Activated naive CD8-positive, alpha-beta T cell treated with anti-CD3 and anti-CD28 coated beads for 36 hours (primary cell): ENCODE measurements at places on chromosomes 6 and 20. TPM values are rescaled to one million over a fixed set of nuclear protein-coding genes. Genes with fewer than 3 reads are reported as not detected.

GRCh38 chr6:128857806-128858205 lies 25.1 kb upstream of the LAMA2 start:
- H3K27ac ChIP-seq, result no peak overlapping the region
- no peak overlapping the region for H3K4me3 ChIP-seq
- peaks cover 7% of the 10 kb centered on the region for H3K27me3 ChIP-seq
- no peak for DNase-seq
- H3K36me3 ChIP-seq, result no peaks in the 10 kb centered on the region

GRCh38 chr6:56604186-56604585 lies 38.5 kb downstream of the DST start:
- DNase-seq, result no peak
- H3K27ac ChIP-seq, result no peak overlapping the region
- H3K4me1 ChIP-seq, result no peaks in the 10 kb centered on the region
- H3K4me3 ChIP-seq, result no peak overlapping the region
- no peaks in the 10 kb centered on the region for H3K36me3 ChIP-seq

GRCh38 chr6:132590362-132590761 lies 821 bp upstream of the TAAR5 start:
- peaks cover 13% of the 10 kb centered on the region for H3K27me3 ChIP-seq
- DNase-seq, result no peak
- no peak overlapping the region for H3K27ac ChIP-seq
- H3K4me3 ChIP-seq, result no peak overlapping the region

- H3K36me3 ChIP-seq, result peaks cover 6% of the 10 kb centered on the region
- H3K4me3 ChIP-seq, result no peak overlapping the region
- H3K27ac ChIP-seq, result no peak overlapping the region
- no peaks in the 10 kb centered on the region for H3K4me1 ChIP-seq
Measured at GRCh38 chr20:60152792-60153191, 194.6 kb downstream of the CDH26 start.

DNA sequence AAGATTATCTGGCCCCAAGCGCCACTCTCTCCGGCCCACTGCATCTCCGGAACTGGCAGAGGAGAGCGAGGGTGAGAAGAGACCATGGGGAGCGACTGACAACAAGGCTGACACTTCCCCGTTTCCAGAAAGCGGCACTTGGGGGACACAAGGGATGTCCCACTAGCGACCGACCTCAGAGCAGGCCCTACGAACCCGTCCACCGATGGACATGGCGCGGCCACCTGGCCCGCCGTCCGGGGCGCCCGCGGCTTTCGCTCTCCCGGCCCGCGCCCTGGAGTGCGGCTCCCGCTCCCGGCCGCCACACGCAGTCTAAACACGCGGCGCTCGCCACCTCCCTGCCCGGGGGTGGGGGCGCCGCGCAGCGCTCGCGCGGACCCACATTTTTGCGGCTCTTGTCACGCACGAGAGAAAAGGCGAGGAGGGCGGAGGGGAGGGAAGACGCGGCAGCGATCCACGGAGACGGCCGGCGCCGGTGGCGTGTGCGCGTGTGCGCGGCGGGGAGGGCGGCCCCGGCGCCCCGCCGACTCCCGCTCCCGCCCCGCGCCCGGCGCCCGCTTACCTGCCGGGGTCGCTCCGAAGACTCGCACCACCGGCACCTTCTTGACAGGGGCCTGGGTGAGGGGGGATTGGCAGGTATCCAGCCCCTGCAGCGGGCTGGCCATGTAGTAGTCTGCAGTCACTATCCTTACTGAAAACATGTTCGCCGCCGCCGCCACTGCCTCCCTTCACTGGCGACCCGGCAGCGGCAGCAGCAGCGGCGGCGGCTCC lies 645 bp downstream of the REV3L start:
- peaks cover 25% of the 10 kb centered on the region for H3K36me3 ChIP-seq
- peaks cover 36% of the 10 kb centered on the region for H3K4me1 ChIP-seq
- H3K27ac ChIP-seq, result peak overlapping the region; percentile 98
- H3K27me3 ChIP-seq, result no peaks in the 10 kb centered on the region

DNA sequence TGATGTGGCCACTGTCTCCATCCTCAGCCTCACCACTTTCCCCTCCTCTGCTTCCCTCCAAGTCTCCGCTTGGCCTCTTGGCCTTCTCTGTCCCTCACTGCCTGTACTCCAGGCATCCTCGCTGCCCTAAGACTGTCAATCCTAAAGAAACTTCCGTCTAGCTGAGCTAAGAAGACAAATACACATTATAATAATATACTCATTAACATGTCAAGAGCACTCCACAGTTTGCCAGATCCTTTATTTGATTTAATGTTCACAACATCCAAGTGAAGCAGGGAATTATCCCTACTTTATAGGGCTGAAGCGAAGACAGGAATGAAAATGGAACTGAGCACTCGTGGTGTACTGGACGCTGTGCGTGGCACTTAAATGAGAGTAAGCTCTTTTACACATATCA lies 72.4 kb upstream of the SLC22A23 start:
- no peaks in the 10 kb centered on the region for H3K4me1 ChIP-seq
- H3K27ac ChIP-seq, result no peak overlapping the region
- no peak overlapping the region for H3K4me3 ChIP-seq
- no peaks in the 10 kb centered on the region for H3K27me3 ChIP-seq

DNA sequence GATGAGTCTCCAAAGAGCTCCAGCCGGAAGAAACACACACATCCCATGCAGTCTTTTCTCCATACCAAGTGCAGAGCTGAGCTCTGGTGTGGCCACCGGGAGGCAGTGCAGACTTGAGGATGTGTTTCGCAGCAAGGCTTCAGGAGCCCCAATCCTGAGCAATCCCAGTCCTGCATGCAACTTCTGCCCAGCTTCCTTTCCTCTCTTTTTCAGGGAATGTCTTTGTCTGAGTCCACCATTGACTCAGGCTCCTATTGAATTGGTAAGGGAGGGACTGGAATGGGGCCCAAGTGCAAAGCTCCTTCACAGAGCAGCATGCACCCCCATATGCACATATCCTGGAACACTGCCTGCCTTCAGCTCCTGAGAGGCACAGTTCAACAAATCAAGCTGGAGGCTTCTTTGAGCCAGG lies 50.5 kb upstream of the ASIP start:
- H3K4me1 ChIP-seq, result no peaks in the 10 kb centered on the region
- H3K27me3 ChIP-seq, result peaks cover 20% of the 10 kb centered on the region
- no peaks in the 10 kb centered on the region for H3K36me3 ChIP-seq
- no peak overlapping the region for H3K4me3 ChIP-seq
- DNase-seq, result peak; percentile 24

The RAB32 gene
- not detected for total RNA-seq

GRCh38 chr6:39698789-39699188 lies 26.4 kb downstream of the KIF6 start:
- no peaks in the 10 kb centered on the region for H3K36me3 ChIP-seq
- peaks cover 18% of the 10 kb centered on the region for H3K27me3 ChIP-seq
- no peak overlapping the region for H3K27ac ChIP-seq
- no peak for DNase-seq
- H3K4me3 ChIP-seq, result no peak overlapping the region

- H3K27ac ChIP-seq, result no peak overlapping the region
- DNase-seq, result peak; percentile 53
- peaks cover 8% of the 10 kb centered on the region for H3K27me3 ChIP-seq
- H3K4me3 ChIP-seq, result peak overlapping the region; percentile 52
Measured at GRCh38 chr6:7051780-7052442, 55.9 kb upstream of the RREB1 start.

The ADNP gene
- 80.7 TPM for total RNA-seq

The SYCP2 gene
- total RNA-seq, result 2.9 TPM

The CDSN gene
- total RNA-seq, result not detected

GRCh38 chr20:20425823-20426654 lies 58.1 kb downstream of the INSM1 start:
- H3K4me1 ChIP-seq, result peaks cover 11% of the 10 kb centered on the region
- no peak for DNase-seq
- no peak overlapping the region for H3K27ac ChIP-seq
- H3K4me3 ChIP-seq, result no peak overlapping the region

GRCh38 chr20:60803335-60804055 lies 448.6 kb upstream of the CDH4 start:
- H3K4me1 ChIP-seq, result no peaks in the 10 kb centered on the region
- H3K27me3 ChIP-seq, result no peaks in the 10 kb centered on the region
- H3K27ac ChIP-seq, result no peak overlapping the region
- H3K36me3 ChIP-seq, result no peaks in the 10 kb centered on the region
- no peak overlapping the region for H3K4me3 ChIP-seq

DNA sequence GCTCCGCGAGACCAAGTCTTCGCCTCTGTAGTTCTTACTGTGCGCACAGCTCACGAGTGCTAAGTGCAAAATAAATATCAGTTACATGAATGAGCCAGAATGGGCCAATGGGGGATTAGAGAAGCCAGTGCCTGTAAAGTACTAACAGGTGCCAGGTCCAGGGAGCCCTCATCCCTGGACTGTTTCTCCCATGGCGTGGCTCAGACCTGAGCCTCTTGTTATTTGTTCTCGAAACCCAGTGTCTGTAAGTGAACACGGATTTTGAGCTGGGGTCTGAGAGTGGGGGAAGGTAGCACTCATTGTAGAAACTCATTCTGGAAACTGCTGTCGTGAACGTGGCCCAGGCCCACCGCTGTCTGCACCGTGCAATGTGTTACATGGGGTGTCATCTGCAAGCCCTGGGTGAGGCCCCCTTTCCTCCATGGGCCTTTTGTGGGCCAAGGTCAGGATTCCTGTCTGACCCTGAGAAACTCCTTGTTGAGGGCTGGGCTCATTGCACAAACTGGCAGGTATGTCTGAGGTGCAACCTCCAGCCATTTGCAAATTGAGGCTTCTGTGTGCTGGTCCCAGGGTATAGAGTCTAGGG lies 154.7 kb downstream of the SYCP2 start:
- DNase-seq, result no peak
- H3K4me3 ChIP-seq, result no peak overlapping the region
- no peak overlapping the region for H3K27ac ChIP-seq
- H3K4me1 ChIP-seq, result no peaks in the 10 kb centered on the region
- no peaks in the 10 kb centered on the region for H3K36me3 ChIP-seq

- H3K4me3 ChIP-seq, result no peak overlapping the region
- H3K27ac ChIP-seq, result no peak overlapping the region
- H3K4me1 ChIP-seq, result no peaks in the 10 kb centered on the region
- DNase-seq, result no peak
Measured at GRCh38 chr6:39495640-39496039, 173.1 kb upstream of the KCNK16 start.

GRCh38 chr6:38354037-38354381 lies 285.7 kb downstream of the BTBD9 start:
- no peaks in the 10 kb centered on the region for H3K27me3 ChIP-seq
- H3K4me1 ChIP-seq, result peaks cover 2% of the 10 kb centered on the region
- H3K36me3 ChIP-seq, result no peaks in the 10 kb centered on the region
- no peak overlapping the region for H3K4me3 ChIP-seq
- DNase-seq, result no peak

GRCh38 chr20:53738039-53738944 lies 144.7 kb upstream of the ZNF217 start:
- no peak overlapping the region for H3K4me3 ChIP-seq
- H3K27ac ChIP-seq, result peak overlapping the region; percentile 87
- H3K27me3 ChIP-seq, result no peaks in the 10 kb centered on the region
- no peak for DNase-seq

GRCh38 chr6:102028176-102028575 lies 634.7 kb downstream of the GRIK2 start:
- no peak for DNase-seq
- no peaks in the 10 kb centered on the region for H3K4me1 ChIP-seq
- no peak overlapping the region for H3K4me3 ChIP-seq
- no peaks in the 10 kb centered on the region for H3K27me3 ChIP-seq

DNA sequence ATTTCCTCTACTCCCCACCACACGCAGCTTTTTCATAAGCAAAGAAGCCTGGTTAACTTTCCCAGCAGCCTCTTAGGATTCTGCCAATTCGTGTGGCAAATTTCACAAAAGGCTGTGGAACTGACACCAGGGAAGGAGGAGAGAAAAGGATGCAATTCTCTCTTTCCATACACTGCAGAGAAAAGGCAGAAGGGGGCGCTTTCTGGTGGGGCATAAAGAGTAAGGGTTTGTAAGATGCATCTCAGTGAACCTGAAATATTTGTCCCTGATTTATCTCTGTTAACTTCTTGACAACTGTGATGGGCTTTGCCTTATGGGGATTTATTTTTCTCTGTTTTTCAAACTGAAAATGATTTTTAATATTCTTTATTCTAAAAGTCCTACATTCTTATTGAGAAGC lies 45.5 kb upstream of the GLP1R start:
- DNase-seq, result peak; percentile 6
- no peaks in the 10 kb centered on the region for H3K36me3 ChIP-seq
- no peak overlapping the region for H3K27ac ChIP-seq
- no peaks in the 10 kb centered on the region for H3K4me1 ChIP-seq
